Activated CD8-positive, alpha-beta memory T cell treated with anti-CD3 and anti-CD28 coated beads for 24 hours (primary cell): ENCODE measurements at places on chromosomes 11 and 22.

- DNase-seq = no peak
Observed at GRCh38 chr11:88520391-88520790, 182.9 kb upstream of the CTSC start.

DNA sequence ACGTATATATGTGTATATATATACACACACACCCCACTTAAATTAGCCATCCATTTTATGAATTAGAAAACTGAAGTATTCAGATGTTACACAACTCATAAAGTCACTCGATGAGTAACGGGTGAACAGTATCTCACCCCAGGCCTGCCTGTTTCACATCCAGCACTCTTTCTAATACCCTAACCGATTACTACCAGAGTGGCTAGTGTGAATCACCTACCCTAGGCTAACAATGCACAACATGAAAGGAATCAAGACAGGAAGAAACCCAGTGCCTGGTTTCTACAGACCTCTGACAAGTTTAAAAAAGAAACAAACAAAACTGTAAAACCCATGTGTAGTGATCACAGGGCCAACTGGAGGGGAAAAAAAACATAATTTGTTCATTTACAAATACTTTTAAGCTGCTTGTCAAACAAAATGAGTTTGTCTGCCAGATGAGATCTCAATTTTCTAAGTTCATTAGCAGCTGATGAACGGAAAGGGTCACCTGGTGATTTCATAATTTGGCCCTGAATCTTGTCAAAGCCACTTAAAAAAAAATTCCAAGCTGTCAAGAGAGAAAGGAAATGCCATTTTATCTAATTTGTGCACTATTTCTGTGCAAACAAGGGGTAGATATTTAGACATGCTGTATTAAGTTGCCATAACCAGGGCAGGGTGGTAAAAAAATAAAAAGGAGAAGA lies 134.8 kb downstream of the LARGE1 start:
- no peak for DNase-seq

GRCh38 chr11:118625036-118625690 lies 17.7 kb downstream of the PHLDB1 start:
- no peak for DNase-seq

GRCh38 chr11:46710821-46711269 lies 8.2 kb upstream of the F2 start:
- DNase-seq = no peak

DNA sequence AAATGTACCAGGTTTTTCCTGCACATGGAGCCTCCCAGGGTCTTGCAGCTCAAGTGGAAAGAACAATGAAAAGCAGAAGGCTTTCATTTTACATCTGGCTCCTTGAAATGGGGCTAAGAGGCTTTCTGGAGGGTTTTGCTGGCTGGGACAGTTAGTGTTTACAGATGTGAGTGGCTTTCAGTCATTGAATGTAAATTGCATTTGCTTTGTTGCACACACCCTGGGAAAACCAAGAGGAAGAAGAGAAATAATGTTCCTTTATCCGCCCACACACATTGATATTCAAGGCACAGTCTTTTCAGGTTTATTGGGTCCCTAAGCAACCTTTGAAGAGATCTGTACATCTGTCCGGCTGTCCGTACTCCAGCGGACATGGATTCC lies 144.5 kb downstream of the SPON1 start:
- no peak for DNase-seq
